ENCODE measurements at places on chromosomes 4 and X. TPM values are rescaled to one million over a fixed set of nuclear protein-coding genes. Genes with fewer than 3 reads are reported as not detected.
A peak's percentile ranks its signal among the peaks of the same experiment; 100 is the strongest.

Gene COL4A6
- not detected for total RNA-seq

Gene DCAF16
- total RNA-seq: 74.0 TPM

Gene RNF128
- not detected for total RNA-seq

Gene TMEM271
- total RNA-seq: not detected

Gene DIPK2B
- total RNA-seq: not detected

Gene NCAPG
- total RNA-seq: 0.38 TPM

Gene TRIM75
- total RNA-seq: not detected

DNA sequence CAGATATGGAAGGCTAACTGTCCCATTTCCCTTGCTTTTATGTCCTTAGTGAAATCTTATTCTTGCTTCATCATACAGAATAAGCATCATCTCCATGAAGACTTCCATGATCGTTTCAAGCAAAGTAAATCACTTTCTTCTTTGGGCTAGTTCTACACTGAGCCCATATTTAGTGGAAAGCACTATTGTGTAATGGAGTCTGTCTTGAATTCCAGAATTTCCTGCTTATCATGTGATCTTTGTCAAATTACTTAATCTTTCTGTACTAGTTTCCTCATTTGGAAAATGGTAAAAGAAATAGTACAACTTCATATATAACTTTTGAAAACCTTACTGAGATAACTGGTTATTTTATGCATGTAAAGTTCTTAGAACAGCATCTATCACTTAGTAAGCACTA lies 7.6 kb downstream of the ANAPC10 start:
- H3K36me3 ChIP-seq: peaks cover 48% of the 10 kb centered on the region
- H3K27ac ChIP-seq: no peak overlapping the region
- no peak overlapping the region for H3K4me3 ChIP-seq
- peaks cover 34% of the 10 kb centered on the region for H3K4me1 ChIP-seq

DNA sequence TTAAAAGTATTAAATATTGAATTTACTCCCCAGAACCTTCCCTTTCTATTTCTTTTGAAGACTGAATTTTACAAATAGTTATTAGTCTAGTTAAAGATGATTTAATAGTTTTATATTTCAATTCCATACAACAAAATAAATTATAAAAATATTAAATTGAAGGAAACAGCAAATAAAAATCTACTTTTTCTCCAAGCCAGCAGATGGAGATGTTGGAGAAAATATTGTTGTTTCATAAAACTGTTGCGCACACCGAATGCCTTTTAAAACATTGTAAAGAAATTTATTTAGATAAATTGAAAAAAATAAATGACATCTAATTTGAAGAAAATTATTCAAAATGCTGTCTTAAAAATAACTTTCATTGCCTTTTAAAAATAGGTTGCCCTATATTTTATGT lies 5.5 kb downstream of the GRIA2 start:
- DNase-seq: no peak
- H3K36me3 ChIP-seq: no peaks in the 10 kb centered on the region
- no peak overlapping the region for H3K27ac ChIP-seq
- no peak overlapping the region for H3K4me3 ChIP-seq
- peaks cover 2% of the 10 kb centered on the region for H3K4me1 ChIP-seq
- peaks cover 26% of the 10 kb centered on the region for H3K27me3 ChIP-seq

DNA sequence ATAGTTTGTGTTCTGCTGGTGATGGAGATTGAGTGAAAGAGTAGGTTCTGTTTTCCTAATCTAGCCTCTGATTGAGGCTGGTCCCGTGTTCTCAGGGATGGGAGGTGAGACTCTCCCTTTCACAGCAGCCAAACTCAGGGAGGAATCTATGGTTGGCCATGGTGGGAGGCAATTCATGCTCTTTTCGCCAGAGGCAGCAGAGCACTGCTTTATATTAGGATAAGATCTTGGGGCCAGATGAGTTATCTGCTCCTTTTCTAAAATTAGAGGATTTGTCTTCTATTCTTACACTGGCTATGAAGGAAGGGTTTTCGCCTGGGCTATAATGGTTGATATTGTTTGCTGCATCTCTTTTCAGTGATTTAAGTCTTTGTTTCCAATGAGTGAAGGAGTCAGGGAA lies 63.9 kb upstream of the NLGN4X start:
- H3K4me1 ChIP-seq: no peaks in the 10 kb centered on the region
- no peak overlapping the region for H3K4me3 ChIP-seq
- DNase-seq: no peak
- H3K27me3 ChIP-seq: no peaks in the 10 kb centered on the region
- H3K36me3 ChIP-seq: no peaks in the 10 kb centered on the region

DNA sequence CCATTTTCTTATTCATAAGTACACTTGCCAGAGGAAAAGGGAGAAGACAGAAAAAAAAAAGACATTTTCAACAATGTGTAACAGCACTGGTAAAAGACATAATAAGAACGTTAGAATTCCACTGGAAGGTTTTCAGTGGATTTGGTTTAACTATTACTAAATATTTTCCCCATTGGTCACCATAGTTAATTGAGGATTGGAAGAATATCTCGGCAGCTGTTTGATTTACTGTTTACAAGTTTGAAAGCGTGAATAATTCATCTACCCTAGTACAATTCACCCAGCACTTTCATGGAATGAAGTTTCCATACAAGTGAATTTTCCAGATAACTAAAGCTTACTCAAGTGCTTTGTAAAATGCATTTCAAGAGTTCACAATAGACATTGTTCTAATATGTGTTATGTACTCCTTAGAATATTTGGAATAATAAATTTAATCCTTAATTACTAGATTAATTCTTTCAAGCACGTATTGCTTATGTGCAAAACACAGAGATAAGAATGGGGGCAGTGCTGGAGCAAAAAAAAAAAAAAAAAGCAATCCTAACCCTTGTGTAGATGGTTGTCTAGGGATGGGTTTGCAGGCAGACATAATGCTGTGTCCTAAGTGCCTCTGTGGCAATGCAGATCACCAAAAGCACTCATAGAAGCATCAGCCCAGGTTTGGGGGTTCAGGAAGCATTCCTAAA lies 57.1 kb downstream of the ENPEP start:
- H3K27me3 ChIP-seq: peaks cover 49% of the 10 kb centered on the region
- DNase-seq: no peak
- H3K4me1 ChIP-seq: no peaks in the 10 kb centered on the region
- no peaks in the 10 kb centered on the region for H3K36me3 ChIP-seq
- no peak overlapping the region for H3K4me3 ChIP-seq

- DNase-seq: no peak
- H3K36me3 ChIP-seq: no peaks in the 10 kb centered on the region
- H3K27me3 ChIP-seq: no peaks in the 10 kb centered on the region
- no peak overlapping the region for H3K4me3 ChIP-seq
Observed at GRCh38 chr4:56637791-56638190, 43.3 kb downstream of the HOPX start.

- no peaks in the 10 kb centered on the region for H3K27me3 ChIP-seq
- H3K4me1 ChIP-seq: no peaks in the 10 kb centered on the region
- no peak overlapping the region for H3K4me3 ChIP-seq
- H3K36me3 ChIP-seq: no peaks in the 10 kb centered on the region
Observed at GRCh38 chr4:93466446-93466845, 362.1 kb upstream of the ATOH1 start.

GRCh38 chrX:78527818-78528217 lies 131.3 kb downstream of the RTL3 start:
- DNase-seq: no peak
- H3K27ac ChIP-seq: no peak overlapping the region
- H3K27me3 ChIP-seq: no peaks in the 10 kb centered on the region
- H3K36me3 ChIP-seq: no peaks in the 10 kb centered on the region
- peaks cover 5% of the 10 kb centered on the region for H3K4me1 ChIP-seq

DNA sequence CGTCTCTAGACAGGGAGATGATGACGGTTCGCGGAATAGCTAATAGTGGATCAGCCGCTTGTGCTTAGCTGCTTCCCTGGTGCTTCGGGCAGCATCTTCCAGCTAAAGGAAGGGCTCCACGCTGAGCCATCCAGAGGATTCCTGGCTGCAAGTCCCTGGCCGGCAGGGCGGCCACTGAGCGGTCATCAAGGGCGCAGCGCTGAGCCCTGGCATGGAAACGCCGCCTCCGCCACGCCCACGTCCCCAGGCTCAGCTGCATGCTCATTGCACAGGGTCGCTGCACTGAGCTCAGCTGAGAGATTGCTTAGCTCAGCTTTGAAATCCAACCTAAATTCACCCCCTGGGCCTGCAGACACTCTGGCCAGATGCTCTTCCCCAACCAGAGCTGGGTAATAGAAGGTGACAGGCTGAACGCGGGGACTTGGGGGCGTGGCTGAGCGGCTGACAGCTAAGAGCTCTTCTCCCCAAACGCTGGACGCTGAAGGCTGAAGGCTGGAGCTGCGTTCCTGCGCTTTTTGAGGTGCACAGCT lies 118.2 kb upstream of the KIT start:
- H3K27me3 ChIP-seq: peaks cover 29% of the 10 kb centered on the region
- no peaks in the 10 kb centered on the region for H3K36me3 ChIP-seq
- no peak overlapping the region for H3K27ac ChIP-seq
- DNase-seq: no peak

DNA sequence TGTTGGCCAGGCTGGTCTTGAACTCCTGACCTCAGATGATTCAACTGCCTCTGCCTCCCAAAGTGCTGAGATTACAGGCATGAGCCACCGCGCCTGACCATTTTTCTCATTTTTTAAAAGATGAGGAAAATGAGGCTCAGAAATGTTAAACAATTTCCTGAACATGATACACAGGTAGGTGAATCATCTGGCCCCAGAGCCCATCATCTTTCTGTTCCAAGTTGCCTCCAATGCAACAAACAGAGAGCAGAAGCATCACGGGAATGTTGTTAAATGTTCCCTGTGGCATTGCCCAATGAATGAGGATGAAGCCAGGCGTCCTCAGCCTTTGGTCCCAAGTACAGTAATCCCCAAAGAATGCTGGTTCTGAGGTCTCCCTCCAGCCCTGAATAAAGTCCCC lies 31.3 kb upstream of the ANXA5 start:
- peaks cover 6% of the 10 kb centered on the region for H3K27me3 ChIP-seq
- no peak for DNase-seq
- H3K27ac ChIP-seq: no peak overlapping the region

DNA sequence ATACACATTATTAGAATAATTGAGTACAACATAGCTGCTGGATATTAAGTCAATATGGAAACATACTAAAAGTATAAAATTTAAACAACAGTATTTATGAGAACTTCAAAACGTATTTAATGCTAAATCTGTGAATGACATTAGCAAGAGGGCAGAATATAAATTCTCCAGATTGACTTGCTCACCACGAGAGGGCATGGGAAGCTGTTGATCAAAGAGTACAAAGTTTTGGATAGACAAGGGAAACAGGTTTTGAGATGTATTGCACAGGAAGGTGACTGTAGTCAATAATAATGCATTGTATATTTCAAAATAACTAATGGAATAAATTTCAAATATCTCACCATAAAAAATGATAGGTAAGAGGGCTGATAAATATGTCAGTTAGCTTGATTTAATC lies 768.2 kb downstream of the CENPC start:
- DNase-seq: no peak
- no peaks in the 10 kb centered on the region for H3K36me3 ChIP-seq
- H3K27me3 ChIP-seq: no peaks in the 10 kb centered on the region

- peaks cover 2% of the 10 kb centered on the region for H3K36me3 ChIP-seq
- no peak overlapping the region for H3K27ac ChIP-seq
- peaks cover 69% of the 10 kb centered on the region for H3K27me3 ChIP-seq
- H3K4me3 ChIP-seq: peak overlapping the region; percentile 63
- DNase-seq: no peak
Observed at GRCh38 chr4:27048429-27049238, 188.0 kb downstream of the STIM2 start.

DNA sequence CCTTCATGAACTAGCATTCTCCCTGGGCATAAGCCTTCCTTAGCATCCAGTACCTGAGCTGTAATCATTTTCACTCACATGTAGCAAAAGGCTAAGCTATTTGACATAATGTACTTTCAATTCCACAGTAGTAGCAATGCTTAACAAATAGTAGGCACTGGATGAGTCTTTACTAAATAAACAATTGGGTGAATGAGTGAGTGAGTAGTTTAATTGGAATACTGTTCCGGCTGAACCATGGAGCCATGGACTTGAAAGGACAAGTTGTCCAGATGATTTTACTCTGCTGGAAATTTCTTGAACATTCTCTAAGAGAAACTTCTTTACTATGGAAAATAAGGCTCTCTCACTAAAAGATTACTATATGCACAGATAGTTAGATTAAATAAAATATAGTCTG lies 159.3 kb downstream of the FAM47B start:
- H3K4me1 ChIP-seq: no peaks in the 10 kb centered on the region
- H3K27ac ChIP-seq: no peak overlapping the region
- H3K4me3 ChIP-seq: no peak overlapping the region
- no peaks in the 10 kb centered on the region for H3K36me3 ChIP-seq
- DNase-seq: no peak
- no peaks in the 10 kb centered on the region for H3K27me3 ChIP-seq

GRCh38 chrX:10660171-10660570 lies 39.8 kb upstream of the MID1 start:
- H3K27me3 ChIP-seq: no peaks in the 10 kb centered on the region
- no peaks in the 10 kb centered on the region for H3K36me3 ChIP-seq
- no peak overlapping the region for H3K27ac ChIP-seq
- no peak overlapping the region for H3K4me3 ChIP-seq

GRCh38 chr4:123283371-123283895 lies 113.2 kb upstream of the SPRY1 start:
- no peak for DNase-seq
- H3K4me1 ChIP-seq: no peaks in the 10 kb centered on the region
- no peak overlapping the region for H3K4me3 ChIP-seq
- H3K36me3 ChIP-seq: peaks cover 30% of the 10 kb centered on the region

DNA sequence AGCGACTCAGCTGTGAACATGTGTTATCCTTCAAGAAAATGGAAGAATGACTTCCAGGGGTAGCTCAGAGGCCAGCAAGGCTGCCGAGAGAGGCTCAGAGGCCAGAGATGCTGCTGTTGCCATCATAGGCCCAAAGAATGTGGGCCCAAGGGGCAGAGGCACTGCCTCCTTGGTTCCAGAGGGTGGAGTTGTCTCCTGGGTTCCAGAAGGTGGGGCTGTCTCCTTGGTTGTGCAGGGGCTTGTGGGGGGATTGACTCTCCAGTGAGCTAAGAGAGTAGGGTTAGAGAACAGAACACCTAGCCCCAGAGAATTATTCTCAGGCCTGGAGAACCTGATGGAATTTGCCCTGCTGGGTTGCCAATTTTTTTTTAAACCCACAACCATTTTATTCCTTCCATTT lies 62.6 kb downstream of the DGKK start:
- DNase-seq: no peak
- no peaks in the 10 kb centered on the region for H3K4me1 ChIP-seq
- H3K4me3 ChIP-seq: no peak overlapping the region
- H3K27me3 ChIP-seq: peaks cover 2% of the 10 kb centered on the region

DNA sequence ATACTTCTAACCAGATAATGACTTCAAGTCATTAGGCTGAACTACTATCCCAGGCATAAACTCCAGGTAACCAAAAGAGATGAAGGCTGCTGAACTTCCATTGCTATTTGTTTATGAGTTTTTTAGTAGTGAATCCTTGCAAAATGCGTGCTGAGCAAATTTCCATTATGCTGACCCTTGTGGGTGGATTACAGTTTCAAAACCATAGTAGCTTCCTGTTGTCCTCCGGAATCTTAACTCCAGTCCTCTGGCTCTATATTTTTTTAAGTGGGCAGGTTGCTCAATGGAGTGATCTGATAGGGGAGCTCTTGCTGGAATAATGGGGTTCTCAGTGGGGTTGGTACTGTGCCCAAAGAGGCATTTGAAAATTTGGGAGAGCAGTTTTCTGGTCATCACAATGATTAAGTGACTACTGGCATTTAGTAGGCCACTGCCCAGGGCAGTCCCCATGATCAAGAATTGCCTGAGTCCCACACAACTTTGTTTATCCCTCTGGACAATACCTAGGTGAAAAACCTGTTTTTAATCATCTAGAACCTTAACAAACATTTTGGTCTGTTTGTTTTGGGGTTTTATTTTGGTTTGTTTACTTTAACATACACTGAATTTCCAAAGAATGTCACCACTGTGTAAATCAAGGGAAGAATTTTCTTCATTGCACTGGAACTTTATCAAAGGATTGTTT lies 302.3 kb upstream of the GATB start:
- H3K27ac ChIP-seq: peak overlapping the region; percentile 52
- no peak for DNase-seq
- peaks cover 6% of the 10 kb centered on the region for H3K36me3 ChIP-seq
